Breast epithelium (tissue), 4 donors: ENCODE measurements at places on chromosomes 1 and 21. TPM values are rescaled to one million over a fixed set of nuclear protein-coding genes. Genes with fewer than 3 reads are reported as not detected.

DNA sequence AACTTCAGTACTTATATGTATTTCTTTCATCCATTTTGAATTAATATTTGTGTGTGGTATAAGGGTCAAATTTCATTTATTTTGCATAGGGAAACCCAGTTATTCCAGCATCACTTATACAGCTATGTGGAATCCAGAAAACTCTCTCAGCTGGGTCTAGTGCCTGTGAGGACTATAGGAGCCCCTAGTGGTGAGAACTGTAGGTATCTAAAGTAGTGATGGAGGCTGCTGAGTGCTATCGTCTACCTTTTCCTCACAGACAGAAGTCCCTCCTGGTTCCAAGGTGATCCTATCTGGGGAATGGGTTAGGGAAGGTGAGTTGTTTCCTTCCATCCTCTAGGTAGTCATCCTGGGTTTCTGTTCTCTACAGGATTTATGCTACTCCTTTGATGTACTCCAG is 352.0 kb upstream of the C1orf87 start:
- no peaks in the 10 kb centered on the region for H3K4me1 ChIP-seq
- no peaks in the 10 kb centered on the region for H3K36me3 ChIP-seq
- DNase-seq = no peak
- H3K4me3 ChIP-seq = no peak overlapping the region
- H3K27ac ChIP-seq = no peak overlapping the region

DNA sequence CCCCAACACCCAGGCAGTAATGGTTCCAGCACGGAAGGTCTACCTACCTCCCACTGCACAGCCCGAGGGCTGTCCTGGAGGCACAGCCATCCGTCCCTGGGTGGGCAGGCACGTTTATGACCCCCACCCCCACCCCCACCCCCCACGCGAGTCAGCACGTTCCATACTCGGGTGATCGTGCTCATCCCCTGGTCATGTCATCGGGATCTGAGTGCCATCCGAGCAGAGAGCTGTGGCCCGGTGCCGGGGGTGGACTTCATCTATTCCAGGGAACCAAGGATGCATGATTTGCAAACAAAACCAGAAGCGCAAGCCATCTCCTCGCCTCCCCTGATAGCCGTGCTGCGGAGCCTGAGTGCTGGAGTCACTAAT is 1.1 kb downstream of the TSPEAR start:
- peaks cover 13% of the 10 kb centered on the region for H3K4me1 ChIP-seq
- no peak overlapping the region for H3K4me3 ChIP-seq

- DNase-seq = no peak
- no peaks in the 10 kb centered on the region for H3K36me3 ChIP-seq
- no peak overlapping the region for H3K4me3 ChIP-seq
Measured at GRCh38 chr1:246629030-246629429, 62.8 kb downstream of the CNST start.

GRCh38 chr1:232183266-232183800 is 446.6 kb downstream of the SIPA1L2 start:
- H3K4me3 ChIP-seq = no peak overlapping the region
- DNase-seq = no peak
- no peaks in the 10 kb centered on the region for H3K36me3 ChIP-seq
- H3K4me1 ChIP-seq = peaks cover 5% of the 10 kb centered on the region

- no peaks in the 10 kb centered on the region for H3K4me1 ChIP-seq
- no peak for DNase-seq
- H3K27me3 ChIP-seq = no peaks in the 10 kb centered on the region
- no peaks in the 10 kb centered on the region for H3K36me3 ChIP-seq
- H3K27ac ChIP-seq = no peak overlapping the region
- peak overlapping the region; percentile 25 for H3K4me3 ChIP-seq
Measured at GRCh38 chr1:19273106-19273843, 15.3 kb downstream of the AKR7A3 start.

The IFI44L gene
- 4.3 TPM for total RNA-seq

The SLC27A3 gene
- total RNA-seq = 36.2 TPM

The RBM11 gene
- total RNA-seq = 5.6 TPM
